T-helper 2 cell (primary cell): ENCODE measurements at places on chromosomes 1 and 21.

GRCh38 chr1:175072099-175072951, 4.7 kb downstream of the TNN start:
- no peak for DNase-seq

DNA sequence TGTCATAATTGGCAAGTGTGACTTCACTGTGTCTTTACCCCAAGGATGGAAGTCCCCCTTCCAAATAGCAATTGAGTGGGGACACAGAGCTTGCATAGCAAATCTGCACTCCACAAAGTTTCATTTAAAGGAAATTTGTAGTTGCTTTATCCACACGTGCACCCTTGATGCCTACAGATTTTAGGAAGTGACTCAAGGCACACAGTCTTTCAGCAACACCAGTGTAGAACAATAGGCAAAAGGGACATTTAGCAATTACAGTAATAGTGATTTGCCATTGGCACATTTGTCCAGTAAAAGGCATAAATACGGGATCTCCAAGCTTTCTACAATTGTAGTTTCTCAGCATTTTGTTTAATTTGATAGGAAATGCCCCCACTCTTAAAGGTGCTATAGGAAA, 43.4 kb upstream of the KAZN start:
- DNase-seq = no peak

GRCh38 chr1:21321963-21322680, 31.9 kb upstream of the ECE1 start:
- no peak for DNase-seq

DNA sequence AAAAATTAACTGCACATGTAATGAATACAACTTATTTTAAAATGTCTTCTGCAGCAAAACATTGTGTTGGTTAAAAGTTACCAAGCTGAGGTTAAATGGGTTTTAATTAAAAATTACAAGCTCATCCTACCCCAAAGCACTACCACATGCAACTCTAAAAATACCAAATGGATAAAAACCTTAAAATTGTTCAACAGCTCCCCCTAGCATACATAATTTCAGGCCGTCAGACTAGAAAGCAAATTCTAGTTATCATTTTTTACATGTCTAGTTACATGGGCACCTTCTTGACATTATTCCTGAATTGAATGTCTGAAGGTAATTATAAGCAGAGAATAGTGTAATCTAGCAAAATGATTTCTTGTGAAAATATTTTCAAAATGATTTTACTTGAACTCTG, 176.5 kb downstream of the C1orf21 start:
- peak; percentile 9 for DNase-seq

- DNase-seq = no peak
Observed at GRCh38 chr1:193408782-193409293, 222.4 kb upstream of the B3GALT2 start.

DNA sequence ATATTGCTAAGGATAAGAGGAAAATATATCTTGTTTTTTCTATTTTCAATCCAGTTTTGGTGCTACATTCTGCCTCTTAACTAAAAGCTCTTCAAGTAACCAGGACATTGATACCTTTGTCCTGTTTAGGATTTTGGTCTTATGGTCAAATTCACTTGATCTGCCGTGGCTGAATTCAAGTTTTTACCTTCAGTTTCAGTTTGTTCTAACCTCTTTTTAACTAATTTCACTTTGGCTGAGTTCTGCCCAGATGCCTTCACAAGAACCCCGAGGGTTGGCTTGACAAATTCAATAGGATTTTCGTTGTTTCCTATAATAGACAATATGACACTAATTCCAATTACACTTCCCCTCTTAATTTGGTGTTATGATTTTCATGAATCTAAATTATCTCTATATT, 84.5 kb upstream of the C1orf21 start:
- DNase-seq = no peak

GRCh38 chr1:15151377-15151806, 2.2 kb upstream of the TMEM51 start:
- no peak for DNase-seq
